Activated T-helper 1 cell treated with anti-CD3 and anti-CD28 coated beads, Interleukin-2, amount 50 U/mL, for 16 hours (primary cell): ENCODE measurements at places on chromosomes 2 and 18.
A peak's percentile ranks its signal among the peaks of the same experiment; 100 is the strongest.

DNA sequence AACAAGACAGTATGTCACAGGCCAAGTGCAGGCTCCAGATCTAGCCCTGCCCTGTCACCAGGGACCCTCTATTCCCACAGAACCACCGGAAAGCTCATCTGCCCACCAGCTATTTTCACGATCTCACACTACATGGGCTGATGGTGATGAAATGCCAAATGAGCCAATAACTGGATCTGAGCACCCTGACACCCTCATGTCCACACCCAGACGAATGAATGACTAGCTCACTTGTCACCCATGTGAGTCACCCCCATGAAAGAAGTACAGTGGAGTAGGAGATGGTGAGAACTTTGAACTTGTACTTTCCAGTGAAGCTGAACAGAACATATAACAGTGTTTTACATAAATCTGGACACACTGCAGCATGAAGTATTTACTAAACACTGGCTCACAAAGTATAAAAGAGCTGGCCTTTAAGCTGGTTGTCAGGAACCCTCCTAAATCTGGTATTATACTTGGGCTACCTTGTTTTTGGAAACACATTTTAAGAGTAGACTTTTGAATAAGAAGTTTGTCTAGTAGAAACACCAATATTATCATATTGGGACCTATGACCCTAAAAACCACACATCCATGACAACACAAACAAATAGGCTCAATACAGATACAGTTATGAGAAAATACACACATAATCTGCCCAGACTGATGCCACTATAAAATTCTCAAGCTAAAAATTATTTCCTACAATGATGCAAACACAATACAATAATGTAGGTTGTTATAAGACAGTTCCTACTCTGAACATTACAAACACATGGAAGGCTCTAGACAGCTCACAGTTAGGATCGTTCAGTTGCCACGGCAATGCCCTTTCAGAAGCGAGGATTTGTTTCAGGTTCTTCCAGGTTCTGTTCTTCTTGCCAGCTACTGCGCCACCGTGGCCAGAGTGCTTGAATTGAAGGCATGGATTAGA is 19.0 kb downstream of the INO80C start:
- DNase-seq = no peak

GRCh38 chr2:69469375-69469774 is 32.1 kb upstream of the NFU1 start:
- DNase-seq = no peak

DNA sequence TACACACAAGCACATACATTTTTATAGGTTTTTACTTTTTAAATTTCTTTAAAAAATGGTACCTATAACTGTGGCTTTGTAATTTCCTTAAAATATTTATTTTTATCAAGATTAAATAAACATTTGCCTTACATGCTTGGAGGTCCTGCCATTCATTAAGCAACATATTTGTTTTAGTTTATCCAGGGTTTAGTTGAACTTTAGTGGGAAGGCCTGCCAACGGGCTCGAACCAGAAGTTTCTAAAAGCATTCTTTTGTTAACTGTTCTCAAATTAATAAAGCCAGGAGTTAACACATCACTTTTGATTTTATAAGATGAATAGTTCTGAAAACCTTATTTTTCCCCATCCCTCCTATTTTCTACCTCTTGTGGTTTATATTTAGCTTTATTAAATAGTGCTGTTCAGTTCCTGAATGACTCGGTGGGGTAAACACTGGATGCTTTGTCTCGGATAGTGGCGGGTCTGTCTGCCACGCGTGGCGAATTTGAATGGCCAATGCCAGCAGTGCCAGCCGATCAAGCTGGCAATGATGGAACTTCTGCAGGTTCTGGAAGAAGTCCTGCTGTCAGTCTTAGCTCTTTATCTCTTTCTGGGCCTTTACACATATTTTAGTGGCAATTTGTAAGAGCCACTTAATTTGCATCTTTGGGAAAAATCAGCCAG is 32.2 kb downstream of the SH3YL1 start:
- no peak for DNase-seq

- DNase-seq = no peak
Observed at GRCh38 chr18:12049978-12050811, 43.4 kb upstream of the ANKRD62 start.

DNA sequence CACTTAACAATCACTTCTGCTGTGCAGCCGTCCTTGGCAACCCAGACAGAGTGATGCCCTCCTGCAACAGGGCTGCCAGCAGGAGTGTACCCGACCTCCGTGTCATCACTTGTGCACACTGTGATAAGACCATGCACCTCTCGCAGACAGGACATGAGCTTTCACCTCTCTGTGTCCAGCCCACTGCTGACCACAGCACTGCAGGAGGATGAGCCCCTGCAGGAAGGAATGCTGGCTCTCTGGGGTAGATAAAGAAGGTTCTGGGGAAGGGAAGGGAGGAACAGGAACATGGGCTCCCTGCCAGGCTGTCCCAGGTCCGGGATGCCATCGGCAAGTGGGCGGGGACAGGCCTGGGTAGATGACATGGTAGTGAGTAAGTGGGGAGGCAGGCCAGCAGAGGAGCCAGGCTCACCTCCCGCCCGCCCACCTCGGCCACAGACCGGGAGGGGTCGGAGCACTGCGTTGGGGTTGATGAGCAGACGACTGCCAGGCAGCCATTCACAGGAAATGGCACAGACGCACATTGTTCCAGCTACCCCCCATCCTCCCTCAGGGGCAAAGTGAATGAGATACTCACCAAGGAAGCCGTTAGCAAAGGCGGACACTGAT is 18.6 kb upstream of the COL6A3 start:
- DNase-seq = peak; percentile 64

GRCh38 chr2:112733871-112734270 is 13.1 kb downstream of the NT5DC4 start:
- no peak for DNase-seq

- no peak for DNase-seq
Observed at GRCh38 chr2:197131558-197131855, 179.1 kb downstream of the ANKRD44 start.

DNA sequence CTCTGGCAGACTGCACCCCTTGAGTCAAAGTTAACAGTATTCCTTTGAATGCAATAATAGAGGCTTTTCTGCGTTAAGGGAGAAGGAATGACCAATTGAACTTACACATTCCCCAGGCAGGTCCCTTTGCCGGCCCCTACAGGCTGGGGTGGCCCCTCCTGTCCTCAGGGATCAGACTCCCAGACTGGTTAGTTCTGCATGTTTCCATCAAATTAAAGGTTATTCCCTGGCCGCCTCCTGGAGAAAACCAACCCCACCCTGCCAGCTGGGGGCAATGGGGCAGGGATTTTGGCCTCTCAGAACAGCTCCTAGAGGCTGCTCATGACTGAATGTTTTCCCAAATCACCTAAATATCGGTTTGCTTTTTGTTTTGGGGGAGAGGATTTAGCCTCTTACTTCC is 199.6 kb downstream of the MGAT5 start:
- DNase-seq = no peak

GRCh38 chr2:39837856-39838453 is 58.9 kb upstream of the THUMPD2 start:
- DNase-seq = no peak

DNA sequence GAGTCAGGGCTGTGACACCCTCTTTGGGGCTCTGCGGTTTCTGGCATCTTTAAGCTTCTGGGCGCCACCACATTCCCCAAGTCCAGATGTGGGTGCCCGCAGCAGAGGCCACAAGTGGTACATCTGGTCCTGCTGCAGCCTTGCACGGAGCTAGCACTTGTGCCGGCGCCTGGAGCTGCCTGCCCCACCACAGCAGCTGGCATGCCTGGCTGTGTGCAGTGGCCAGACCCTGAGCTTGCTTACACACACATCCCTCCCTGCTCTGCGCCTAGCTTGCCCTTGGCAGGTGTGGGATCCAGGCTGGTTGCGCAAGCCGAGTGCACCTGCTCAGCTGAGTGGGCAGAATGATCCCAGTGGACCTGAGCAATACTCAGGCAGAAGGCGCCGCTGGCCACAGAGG is 27.3 kb downstream of the SLC4A10 start:
- no peak for DNase-seq

- DNase-seq = no peak
Observed at GRCh38 chr2:191352536-191352935, 107.3 kb downstream of the MYO1B start.

DNA sequence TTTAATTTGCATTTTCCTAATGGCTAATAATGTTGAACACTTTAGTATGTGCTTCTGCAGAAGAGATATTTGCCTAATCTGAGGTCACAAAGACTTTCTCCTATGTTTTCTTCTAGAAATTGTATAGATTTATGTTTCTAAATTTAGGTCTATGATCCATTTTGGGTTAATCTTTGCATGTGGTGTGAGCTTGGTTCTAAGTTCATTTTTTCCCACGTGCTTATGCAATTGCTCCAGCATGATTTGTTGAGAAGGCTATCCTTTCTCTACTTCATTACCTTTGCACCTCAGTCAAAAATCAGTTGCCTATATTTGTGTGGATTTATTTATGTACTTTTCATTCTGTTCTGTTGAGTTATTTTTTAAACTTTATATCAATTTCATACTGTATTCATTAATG is 15.0 kb upstream of the RNF103 start:
- no peak for DNase-seq

DNA sequence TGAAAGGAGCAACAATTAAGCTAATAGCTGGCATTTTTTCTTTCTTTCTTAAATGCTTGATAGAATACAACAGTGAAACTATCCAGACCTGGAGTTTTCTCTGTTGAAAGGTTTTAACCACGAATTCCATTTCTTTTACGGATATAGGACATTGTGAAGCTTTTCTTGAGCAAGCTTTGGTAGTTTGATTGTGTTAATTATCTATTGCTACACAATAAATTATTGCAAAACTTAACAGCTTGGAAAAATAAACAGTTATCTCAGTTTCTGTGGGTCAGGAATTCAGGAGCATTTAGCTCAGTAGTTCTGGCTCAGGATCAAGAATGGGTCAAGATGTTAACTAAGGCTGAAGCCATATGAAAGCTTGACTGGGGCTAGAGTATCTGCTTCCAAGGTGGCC is 11.7 kb downstream of the PHOSPHO2 start:
- DNase-seq = no peak
